ENCODE measurements at places on chromosomes 2 and 18.

GRCh38 chr18:12012697-12013096, 31.4 kb downstream of the IMPA2 start:
- no peak for DNase-seq

DNA sequence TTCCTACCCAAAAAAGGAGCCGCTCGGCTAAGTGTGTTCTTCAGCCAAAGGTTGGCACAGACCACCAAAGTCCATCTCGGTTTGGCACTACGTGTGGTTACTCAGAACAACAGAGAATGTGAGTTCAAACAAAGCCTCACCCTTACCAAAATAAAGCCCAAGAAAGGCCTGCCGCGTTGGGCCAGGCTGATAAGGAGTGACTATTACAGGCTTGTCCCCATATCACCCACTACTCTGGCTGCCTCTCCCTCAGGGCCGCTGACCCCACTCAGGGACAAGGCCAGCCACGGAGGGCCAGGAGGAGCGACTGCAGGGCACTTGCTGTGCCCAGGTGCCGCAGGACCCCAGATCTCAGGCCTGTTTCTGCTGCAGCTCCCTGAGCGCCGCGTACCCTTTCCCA, 13.8 kb downstream of the HS1BP3 start:
- DNase-seq, result no peak

DNA sequence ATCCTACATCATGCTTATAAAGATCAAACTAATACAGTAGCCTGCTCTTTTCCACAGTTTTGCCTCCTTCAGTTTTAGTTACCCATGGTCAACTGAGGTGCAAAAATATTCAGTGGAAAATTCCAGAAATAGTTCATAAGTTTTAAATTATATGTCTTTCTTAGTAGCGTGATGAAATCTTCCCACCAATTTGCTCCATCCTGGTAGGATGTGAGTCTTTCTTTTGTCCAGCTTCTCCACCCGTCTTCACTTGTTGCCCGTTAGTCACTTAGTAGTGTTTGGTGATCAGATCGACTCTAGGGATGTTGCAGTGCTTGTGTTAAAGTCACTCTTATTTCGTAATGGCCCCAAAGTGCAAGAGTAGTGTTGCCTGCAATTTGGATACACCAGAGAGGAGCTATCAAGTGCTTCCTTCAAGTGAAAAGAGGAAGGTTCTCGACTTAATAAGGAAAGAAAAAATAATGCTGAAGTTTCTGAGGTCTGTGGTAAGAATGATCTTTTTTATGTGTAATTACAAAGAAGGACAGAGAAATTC, 57.0 kb downstream of the CEP192 start:
- DNase-seq, result no peak

DNA sequence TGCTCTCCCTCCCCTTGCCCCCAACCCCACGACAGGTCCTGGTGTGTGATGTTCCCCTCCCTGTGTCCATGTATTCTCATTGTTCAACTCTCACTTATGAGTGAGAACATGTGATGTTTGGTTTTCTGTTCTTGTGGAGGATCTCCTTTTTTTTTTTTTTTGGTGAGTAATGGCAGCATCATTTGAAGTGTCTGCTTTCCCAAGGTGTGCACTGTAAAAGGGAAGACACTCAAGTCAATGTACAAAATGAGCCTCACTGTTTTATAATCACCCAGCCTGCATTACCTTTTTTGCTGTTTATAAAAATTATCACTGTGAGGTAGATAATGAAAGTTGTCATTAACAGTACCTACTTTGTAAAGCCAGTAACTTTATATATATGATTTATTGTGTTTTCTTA, 56.9 kb downstream of the INSIG2 start:
- no peak for DNase-seq

- DNase-seq, result no peak
Observed at GRCh38 chr18:48132797-48133655, 202.6 kb upstream of the SMAD2 start.

DNA sequence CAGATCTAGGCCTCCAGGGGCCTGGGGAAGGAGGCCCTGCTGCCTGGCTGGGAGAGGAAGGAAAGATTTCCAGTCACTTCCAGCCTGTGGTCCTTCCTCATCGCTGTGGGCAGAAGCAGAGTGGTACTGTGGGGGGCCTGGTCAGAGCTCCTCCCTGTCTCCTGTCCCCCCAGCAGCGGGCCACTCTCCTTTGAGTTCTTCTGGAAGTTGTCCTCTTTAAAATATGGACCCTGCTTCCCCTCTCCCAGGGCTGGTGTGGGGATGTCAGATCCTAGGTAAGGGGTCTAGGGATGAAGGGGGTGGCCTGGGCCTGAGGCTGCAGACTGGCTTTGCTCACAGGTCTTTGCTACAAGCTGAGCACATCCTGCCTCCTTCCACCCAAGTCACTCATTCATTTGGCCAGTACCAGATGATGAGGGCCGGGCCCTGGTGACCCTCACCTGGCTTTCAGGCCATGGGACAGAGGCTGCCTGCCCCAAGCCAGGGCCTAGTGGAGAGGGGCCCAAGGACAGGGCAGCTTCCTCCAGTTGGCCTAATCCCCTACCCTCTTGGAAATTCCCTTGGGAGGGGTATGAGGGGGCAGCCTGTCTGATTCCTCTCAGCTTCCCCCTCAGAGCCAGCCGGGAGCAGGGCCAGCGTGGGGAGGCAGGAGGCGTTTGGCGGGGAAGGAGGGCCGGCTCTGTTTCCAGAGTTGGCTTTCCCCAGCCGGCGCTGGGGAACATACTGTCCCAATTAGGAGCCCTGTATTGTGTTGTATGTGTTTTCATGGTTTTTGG, 231.9 kb downstream of the DYSF start:
- DNase-seq, result no peak

- no peak for DNase-seq
Observed at GRCh38 chr2:232526372-232526941, 497 bp downstream of the CHRND start.

Measured in hypothalamus (tissue), 51 donors.